ENCODE measurements at places on chromosomes 6 and 20.
A peak's percentile ranks its signal among the peaks of the same experiment; 100 is the strongest.

DNA sequence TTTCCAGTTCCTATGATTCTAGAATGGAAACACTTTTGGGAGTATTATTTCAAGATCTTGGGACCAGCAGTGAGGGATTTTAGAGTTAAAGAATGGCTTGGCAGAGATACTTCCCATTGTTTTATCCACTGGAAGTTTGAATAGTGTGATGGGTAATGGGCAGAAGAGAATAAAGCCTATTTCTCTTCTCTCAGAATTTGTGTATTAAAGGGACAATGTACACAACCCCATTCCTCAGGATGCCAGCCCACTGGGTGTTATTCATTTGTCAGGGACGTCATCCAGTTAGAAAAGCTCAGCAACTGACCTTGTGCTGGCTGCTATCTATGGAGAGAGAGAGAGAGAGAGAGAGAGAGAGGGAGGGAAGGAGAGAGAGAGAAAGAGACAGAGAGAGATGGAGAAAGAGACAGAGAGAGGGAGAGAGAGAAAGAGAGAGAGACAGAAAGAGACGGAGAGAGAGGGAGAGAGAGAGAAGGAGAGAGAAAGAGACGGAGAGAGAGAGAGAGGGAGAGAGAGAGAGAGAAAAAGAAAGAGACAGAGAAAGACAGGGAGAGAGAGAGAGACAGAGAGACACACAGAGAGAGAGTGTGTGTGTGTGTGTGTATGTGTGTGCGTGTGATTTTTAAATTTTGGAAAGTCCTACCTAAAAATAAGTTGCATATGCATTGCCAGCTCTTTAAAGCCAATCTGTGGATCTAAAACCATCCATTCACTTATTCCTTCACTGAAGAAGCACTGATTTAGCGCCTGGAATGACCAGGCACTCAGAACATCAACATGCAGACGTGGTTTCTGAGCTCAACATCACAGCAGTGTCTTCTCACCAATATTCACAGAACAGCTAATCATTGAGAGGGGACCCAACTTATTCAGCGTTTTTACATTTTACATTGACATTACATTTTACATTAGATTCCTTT lies 388.8 kb downstream of the THBS2 start:
- no peak for DNase-seq

DNA sequence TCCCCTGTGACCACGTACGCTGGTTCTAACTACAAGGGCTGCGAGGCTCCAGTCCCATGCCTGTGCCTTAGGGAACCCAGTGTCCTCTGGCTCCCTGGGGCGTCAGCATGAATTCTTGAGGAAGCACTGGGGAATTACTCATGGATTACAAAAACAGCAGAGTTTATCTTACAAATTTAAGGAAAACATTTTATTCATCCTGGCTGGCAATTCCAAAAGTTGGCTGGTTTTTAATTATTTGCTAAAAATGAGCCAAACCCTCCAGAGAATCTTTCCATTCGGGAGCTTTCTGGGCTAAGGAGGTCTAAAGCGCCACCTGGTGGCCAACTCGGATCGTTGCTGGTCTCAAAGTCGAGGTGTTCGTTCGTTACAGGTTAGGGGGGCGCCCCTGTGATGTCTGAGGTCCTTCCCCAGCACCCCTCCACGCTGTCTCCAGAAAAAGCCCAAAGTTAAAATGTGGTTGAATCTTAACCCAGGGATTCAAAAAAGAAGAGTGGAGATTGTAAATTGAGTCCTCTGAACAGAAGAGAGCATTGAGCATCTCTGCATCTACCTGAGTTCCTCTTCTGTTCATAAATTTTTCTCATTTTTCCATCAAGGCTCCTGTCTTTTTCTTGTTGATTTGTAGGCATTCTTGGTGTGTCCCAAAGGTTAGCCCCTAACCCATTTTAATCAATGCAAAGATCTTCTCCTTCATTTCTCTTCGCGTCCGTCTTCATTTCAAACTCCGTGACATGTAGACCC lies 99.4 kb downstream of the BFSP1 start:
- peak; percentile 53 for DNase-seq

DNA sequence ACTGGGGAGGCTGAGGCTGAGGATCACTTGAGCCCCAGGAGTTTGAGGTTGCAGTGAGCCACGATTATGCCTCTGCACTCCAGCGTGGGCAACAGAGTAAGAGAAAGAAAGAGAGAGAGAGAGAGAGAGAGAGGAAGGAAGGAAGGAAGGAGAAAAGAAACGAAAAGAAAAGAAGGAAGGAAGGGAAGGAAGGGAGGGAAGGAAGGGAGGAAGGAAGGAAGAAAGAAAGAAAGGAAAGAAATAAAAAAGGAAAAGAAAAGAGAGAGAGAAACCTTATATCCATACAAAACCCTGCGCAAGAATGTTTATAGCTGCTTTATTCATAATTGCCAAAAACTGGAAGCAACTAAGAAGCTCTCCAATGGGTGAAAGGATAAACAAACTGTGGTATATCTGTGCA lies 8.1 kb upstream of the HSPA12B start:
- DNase-seq, result no peak

GRCh38 chr6:4632421-4632820 lies 143.8 kb upstream of the CDYL start:
- no peak for DNase-seq

DNA sequence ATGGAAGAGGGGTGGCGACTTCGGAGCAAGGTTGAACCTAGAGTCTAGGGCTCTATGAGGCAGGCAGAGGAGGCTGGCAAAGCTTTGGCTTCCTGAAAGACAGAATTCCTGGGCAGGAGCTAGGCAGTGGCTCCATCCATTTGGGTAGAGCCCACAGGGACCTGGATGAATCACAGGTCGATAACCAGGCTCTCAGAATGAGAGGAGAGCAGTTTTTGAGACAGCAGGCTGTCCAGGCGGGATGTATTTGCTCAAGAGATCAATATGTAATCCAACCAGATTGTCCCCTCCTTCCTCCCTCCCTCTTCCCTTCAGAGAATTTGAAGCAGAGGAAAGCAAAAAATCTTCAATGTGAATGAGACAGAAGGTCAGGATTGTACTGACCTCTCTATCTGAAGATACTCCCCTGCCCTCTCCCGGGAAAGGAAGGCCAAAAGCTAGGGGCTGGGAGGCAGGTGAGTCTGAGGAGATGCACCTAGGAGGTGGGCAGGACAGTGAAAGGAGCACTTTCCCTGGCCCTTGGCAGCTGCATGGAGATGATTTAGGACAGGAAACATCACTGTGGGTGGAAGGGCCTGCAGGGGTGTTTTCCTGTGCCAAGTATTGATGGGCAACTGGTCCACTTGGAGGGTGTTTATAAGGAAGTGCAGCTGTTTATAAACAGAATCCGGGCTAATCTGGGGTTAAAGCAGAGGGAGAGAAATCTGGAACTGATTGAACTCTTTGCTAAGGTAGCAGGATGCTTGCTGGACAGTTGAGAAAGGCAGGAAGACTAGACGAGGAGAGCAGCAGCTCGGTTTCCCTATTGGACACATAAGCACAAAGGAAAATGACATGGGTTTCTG lies 212.4 kb upstream of the LRFN2 start:
- DNase-seq, result peak; percentile 72

DNA sequence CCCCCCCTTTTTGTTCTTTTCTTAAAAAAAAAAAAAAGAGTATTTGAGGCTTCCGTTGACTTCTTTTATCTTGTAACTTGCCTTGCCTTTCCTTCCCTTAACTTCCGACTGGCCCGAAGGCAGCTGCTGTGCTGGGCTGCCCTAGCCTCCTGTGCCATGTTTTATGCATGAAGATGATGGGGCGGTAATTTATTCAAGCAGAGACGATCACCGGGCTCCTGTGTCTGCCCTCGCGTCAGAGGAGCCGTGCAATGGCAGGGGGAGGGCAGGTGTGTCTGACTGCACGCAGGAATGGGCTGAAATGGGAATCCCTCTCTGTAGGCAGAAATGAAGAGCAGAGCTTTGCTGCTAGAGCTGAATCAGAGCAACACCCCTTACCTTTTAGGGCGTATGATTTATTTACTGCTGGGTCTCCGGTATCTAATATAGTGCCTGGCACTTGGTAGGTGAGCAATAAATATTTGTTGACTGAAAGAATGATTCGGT lies 106.3 kb upstream of the RIPOR2 start:
- DNase-seq, result no peak

- DNase-seq, result no peak
Observed at GRCh38 chr20:4876731-4877130, 124.6 kb downstream of the SLC23A2 start.

- no peak for DNase-seq
Observed at GRCh38 chr6:157629220-157629619, 193.8 kb upstream of the SNX9 start.

- DNase-seq, result peak; percentile 47
Observed at GRCh38 chr6:85669735-85670194, 27.1 kb upstream of the SYNCRIP start.

- no peak for DNase-seq
Observed at GRCh38 chr6:89351671-89352277, 748 bp downstream of the UBE2J1 start.
